ENCODE measurements at places on chromosomes 3 and 15. TPM values are rescaled to one million over a fixed set of nuclear protein-coding genes. Genes with fewer than 3 reads are reported as not detected.

Gene RTP3
- polyA plus RNA-seq = not detected

Gene ACAP2
- 4.7 TPM for polyA plus RNA-seq

Gene TMEM212
- polyA plus RNA-seq = not detected

Gene SKOR1
- polyA plus RNA-seq = 0.01 TPM

Gene UPK1B
- 2.3 TPM for polyA plus RNA-seq

Gene CCDC33
- polyA plus RNA-seq = not detected

Gene MAP1A
- 0.04 TPM for polyA plus RNA-seq

Gene NMNAT3
- polyA plus RNA-seq = 1.0 TPM

Gene GOLGA6L22
- not detected for polyA plus RNA-seq

Gene GNAT1
- polyA plus RNA-seq = not detected

Gene DPPA2
- polyA plus RNA-seq = not detected

Gene CLDN11
- 19.8 TPM for polyA plus RNA-seq

Gene PAK6
- 8.9 TPM for polyA plus RNA-seq

Gene EIF4E3
- 1.3 TPM for polyA plus RNA-seq

Gene FOXB1
- not detected for polyA plus RNA-seq

Gene TMEM266
- 0.03 TPM for polyA plus RNA-seq

Gene STAB1
- polyA plus RNA-seq = 0.08 TPM

Gene NPAP1
- polyA plus RNA-seq = not detected

Gene FBN1
- polyA plus RNA-seq = 1.3 TPM

Gene RASA2
- 1.7 TPM for polyA plus RNA-seq

Gene TRMT10C
- polyA plus RNA-seq = 28.1 TPM

Gene LMAN1L
- polyA plus RNA-seq = not detected

Gene HRH1
- 3.3 TPM for polyA plus RNA-seq

Gene NANOGP8
- polyA plus RNA-seq = not detected

Gene PTPN23
- 15.4 TPM for polyA plus RNA-seq

Gene COL6A5
- not detected for polyA plus RNA-seq

Gene HHATL
- not detected for polyA plus RNA-seq

Gene IMPG2
- 0.01 TPM for polyA plus RNA-seq

Gene ARL6
- polyA plus RNA-seq = 4.8 TPM

Gene ARHGEF26
- 1.4 TPM for polyA plus RNA-seq

Gene PLSCR2
- not detected for polyA plus RNA-seq

Gene PTPRG
- polyA plus RNA-seq = 2.3 TPM

Gene PSTPIP1
- 5.4 TPM for polyA plus RNA-seq

Gene ACY1
- 73.2 TPM for polyA plus RNA-seq

Gene SPTBN5
- polyA plus RNA-seq = 1.1 TPM

Gene WDR5B
- 1.3 TPM for polyA plus RNA-seq

Gene GHSR
- not detected for polyA plus RNA-seq

Gene CLDN16
- not detected for polyA plus RNA-seq

Gene MFSD1
- 20.2 TPM for polyA plus RNA-seq

Gene GABPB1
- 11.9 TPM for polyA plus RNA-seq

Gene THSD4
- 18.0 TPM for polyA plus RNA-seq

Gene C2CD4B
- not detected for polyA plus RNA-seq

Gene TRPC1
- 0.76 TPM for polyA plus RNA-seq

Gene HTR3E
- polyA plus RNA-seq = not detected

Gene ATOSA
- 3.3 TPM for polyA plus RNA-seq

Gene TMEM41A
- polyA plus RNA-seq = 13.2 TPM

Gene NR2F2
- polyA plus RNA-seq = 20.8 TPM

Gene ACAN
- polyA plus RNA-seq = 0.01 TPM

Gene IQCF5
- not detected for polyA plus RNA-seq

Gene RETNLB
- not detected for polyA plus RNA-seq

Gene TEX55
- not detected for polyA plus RNA-seq

Gene SOX2
- 0.09 TPM for polyA plus RNA-seq

Measured in foreskin keratinocyte (primary cell).